Activated naive CD4-positive, alpha-beta T cell (primary cell): ENCODE measurements at places on chromosomes 3 and 15.

GRCh38 chr3:124928333-124929202 is 6.0 kb downstream of the MUC13 start:
- DNase-seq = peak; percentile 3

DNA sequence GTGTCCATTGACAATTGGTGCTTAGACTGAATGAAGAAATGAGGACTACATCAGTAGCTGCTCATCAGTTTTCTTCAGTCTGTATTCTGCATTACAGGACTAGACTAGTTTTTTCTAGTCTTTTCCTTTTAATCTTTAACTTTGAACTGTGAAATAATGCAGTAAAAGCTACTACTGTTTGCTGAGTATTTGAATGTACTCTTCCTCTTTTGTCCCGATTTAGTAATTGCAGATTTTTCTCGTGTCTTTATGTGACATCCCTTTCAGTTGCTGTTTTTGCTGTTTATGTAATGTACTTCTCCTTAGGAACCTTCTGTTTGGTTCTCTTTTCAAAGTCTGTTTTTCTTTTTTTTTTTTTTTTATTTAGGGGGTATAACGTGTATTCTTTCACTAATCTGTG is 17.4 kb downstream of the MFSD1 start:
- DNase-seq = no peak

DNA sequence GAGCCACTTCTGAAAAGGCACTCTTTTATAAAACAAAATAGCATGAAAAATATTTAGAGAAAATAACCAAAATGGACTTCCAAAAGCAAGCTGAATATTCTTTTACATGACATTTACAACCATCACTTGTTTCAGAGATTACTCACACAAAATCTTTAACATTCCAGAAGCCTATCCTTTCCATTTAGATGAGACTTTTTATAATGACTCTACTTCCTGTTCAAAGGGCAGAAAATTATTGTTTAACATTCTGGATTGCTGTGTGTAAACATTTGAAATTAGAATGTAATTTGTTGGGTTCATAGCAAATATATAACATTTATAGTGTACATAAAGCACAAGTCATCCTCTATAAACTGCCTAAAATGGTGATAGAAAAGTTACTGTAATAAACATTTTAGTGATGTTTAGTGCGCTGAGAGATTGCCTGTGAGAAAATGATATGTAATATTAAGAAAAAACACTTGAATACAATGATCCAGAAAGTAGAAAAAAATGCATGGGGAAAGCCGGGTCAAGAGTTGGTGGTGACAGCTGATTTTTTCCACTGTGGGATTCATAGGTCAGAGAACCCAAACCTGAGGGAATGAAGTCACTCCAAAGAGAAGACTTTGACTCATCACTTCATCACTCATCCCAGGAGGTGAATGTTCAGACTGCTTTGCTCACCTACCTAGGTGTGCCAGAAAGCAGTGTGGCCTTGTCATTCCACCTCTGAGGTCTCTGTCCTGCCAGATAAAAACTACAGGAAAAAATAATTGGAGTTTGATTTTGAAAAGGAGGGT is 305.8 kb downstream of the ARPP21 start:
- DNase-seq = no peak

- DNase-seq = no peak
Measured at GRCh38 chr15:73838831-73839426, 34.4 kb upstream of the TBC1D21 start.

GRCh38 chr3:95394286-95394685 is 1331.4 kb downstream of the NSUN3 start:
- no peak for DNase-seq

- DNase-seq = no peak
Measured at GRCh38 chr15:32722136-32722535, 4.3 kb downstream of the GREM1 start.
